AML-193 (cell line): ENCODE measurements at places on chromosomes 12 and 14.

DNA sequence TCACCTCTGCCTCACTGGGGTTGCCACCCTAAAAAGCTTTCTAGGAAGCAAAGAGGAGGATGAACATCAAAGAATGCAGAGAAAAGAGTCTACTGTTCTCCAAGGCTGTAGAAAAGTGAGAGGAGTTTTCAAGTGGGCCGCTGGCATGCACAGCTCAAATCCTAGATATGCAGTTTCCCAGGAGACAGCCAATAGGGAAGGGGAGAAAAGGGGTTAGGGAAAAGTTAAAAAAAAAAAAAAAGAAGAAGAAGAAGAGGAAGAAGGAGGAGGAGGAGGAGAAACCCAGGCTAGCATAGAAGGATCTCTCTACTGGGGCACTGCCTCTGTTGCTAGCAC is 682 bp downstream of the BATF start:
- no peak for DNase-seq

DNA sequence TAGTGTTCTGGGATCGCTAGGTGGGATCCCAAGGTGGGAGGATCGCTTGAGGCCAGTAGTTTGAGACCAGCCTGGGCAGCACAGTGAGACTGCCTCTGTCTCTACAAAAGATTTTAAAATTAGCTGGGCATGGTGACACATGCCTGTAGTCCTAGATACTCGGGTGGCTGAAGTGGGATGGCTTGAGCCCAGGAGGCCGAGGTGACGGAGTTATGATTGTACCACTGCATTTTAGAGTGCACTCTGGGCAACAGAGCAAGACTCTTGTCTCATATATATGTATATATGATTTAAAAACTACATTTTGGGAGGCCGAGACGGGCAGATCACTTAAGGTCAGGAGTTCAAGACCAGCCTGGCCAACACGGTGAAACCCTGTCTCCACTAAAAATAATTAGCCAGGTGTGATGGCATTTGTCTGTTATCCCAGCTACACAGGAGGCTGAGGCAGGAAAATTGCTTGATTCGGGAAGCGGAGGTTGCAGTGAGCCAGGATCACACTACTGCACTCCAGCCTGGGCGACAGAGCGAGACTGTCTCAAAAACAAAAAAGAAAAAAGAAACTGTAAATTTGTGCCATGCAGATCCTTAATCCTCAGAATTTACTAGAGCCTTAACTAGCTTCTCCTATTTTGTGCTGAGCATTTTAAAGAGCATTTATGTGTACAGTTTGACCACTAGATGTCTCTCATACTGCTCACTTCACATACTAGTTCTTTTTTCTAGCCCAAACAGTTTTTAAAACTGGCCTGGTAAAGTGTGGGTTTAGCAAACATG is 114.8 kb downstream of the MON2 start:
- DNase-seq = peak; percentile 75

DNA sequence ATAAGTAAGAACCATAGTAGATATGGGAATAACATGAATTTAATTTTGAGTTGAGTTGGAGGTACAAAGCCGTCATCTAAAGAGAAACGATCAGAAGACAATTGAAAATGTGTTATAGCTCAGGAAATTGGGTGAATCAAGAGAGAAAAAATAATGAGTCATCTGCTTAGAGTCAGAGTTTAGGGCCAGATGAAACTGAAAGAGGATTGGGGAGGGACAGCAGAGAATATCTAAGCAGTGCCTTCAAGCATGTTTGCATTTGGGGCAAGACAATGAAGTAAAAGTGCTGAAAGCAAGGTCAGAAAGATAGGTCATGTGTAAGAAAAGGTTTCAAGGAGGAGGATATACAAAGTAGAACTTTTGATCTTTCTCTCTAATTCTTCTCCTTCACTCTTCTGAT is 49.4 kb downstream of the SLC15A5 start:
- DNase-seq = no peak

GRCh38 chr14:61609191-61609843 is 86.0 kb upstream of the HIF1A start:
- no peak for DNase-seq

GRCh38 chr12:89951050-89951693 is 242.5 kb upstream of the ATP2B1 start:
- no peak for DNase-seq

- no peak for DNase-seq
These were observed 426.6 kb downstream of the EGLN3 start for GRCh38 chr14:33524244-33524643.
